ENCODE measurements at places on chromosomes 2 and 18.

GRCh38 chr2:145324748-145325147 lies 804.8 kb upstream of the ZEB2 start:
- no peak for DNase-seq

DNA sequence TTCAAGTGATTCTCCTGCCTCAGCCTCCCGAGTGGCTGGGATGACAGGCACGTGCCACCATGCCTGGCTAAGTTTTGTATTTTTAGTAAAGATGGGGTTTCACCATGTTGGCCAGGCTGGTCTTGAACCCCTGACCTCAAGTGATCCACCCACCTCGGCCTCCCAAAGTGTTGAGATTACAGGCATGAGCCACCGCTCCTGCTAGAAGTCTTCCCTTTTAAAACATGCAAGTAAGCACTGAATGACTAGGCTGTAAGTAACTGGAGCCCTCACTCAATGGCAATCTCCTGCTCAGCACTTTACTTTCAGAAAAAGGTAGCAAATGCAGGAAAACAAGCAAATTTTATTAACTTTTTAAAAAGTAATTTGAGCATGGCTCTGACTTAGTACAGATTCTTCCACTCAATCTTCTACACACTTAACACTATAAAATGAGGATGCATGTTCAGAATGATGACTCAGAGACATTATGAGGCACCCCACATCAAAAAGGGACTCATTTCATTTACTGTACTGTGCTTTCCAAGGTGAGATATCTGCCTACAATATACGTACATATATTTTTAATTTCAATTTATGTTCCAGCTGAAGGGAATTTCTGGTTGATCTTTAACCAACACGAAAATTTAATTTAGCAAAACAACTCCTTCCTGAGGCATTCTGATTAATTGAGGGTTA lies 6.6 kb upstream of the NCK2 start:
- DNase-seq, result no peak

DNA sequence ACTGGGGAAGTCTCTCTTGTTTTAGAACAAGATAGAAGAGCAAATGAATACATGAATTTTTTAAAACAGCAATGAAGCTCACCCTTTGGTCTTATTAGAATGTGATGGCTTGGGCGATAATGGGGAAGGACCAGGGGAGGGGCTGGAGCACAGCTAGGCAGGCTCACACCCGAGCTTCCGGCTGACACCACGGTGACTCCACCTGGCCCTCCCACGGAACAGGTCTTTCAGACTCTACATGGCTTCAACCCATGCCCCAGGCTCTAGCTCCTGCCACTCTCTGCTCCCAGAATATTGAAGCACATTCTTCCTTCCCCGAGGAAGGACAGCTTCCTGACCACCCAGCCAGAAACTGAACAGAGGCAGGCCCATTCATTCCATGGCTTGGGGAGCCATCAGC lies 127.5 kb upstream of the AGAP1 start:
- DNase-seq, result no peak

DNA sequence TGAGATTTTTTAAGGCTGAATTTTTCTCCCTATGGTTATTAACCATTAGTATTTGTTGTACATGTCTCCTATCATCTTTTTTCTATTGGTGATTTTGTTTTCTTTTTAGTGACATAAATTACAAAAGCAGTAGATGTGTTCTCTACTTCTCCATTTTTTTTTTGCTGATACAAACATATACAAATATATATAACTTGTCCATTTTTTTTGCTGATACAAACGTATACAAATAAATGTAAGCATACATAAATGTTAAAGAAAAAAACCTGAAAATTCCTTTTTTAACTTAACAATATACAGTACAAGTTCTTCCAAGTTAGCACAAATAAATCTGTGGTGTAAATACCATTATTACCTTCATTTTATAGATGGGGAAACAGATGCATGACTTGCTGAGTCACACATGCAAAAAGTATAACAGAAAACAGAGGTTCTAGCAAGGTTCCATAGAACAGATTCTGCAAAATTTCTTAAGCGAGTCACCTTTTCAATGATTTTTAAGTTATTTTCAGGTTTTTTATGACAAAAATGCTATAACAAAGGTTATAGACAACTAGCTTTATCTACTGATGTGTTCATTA lies 2.1 kb downstream of the MSGN1 start:
- DNase-seq, result no peak

DNA sequence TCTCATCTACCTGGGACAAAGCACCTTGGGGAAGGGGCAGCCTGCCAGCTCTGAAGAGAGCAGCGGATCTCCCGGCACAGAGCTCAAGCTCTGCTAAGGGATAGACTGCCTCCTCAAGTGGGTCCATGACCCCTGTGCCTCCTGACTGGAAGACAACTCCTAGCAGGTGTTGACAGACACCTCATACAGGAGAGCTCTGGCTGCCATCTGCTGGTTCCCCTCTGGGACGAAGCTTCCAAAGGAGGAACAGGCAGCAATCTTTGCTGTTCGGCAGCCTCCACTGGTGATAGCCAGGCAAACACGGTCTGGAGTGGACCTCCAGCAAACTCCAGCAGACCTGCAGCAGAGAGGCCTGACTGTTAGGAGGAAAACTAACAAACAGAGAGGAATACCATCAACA lies 549.9 kb upstream of the LRATD1 start:
- no peak for DNase-seq

Measured in fibroblast of skin of abdomen (primary cell).